ENCODE measurements at places on chromosomes 16 and 17.

GRCh38 chr17:30996486-30996885 is 25.6 kb downstream of the RNF135 start:
- DNase-seq: no peak

- DNase-seq: no peak
These were observed 228.8 kb downstream of the C16orf78 start for GRCh38 chr16:49602201-49602975.

- no peak for DNase-seq
These were observed 111.0 kb upstream of the TNRC6C start for GRCh38 chr17:77847221-77848085.

- no peak for DNase-seq
These were observed 43.4 kb downstream of the KSR1 start for GRCh38 chr17:27499451-27500265.

- DNase-seq: no peak
These were observed 3.1 kb upstream of the BAIAP2 start for GRCh38 chr17:81031566-81032550.

GRCh38 chr16:66475232-66475631 is 48.1 kb downstream of the BEAN1 start:
- no peak for DNase-seq

DNA sequence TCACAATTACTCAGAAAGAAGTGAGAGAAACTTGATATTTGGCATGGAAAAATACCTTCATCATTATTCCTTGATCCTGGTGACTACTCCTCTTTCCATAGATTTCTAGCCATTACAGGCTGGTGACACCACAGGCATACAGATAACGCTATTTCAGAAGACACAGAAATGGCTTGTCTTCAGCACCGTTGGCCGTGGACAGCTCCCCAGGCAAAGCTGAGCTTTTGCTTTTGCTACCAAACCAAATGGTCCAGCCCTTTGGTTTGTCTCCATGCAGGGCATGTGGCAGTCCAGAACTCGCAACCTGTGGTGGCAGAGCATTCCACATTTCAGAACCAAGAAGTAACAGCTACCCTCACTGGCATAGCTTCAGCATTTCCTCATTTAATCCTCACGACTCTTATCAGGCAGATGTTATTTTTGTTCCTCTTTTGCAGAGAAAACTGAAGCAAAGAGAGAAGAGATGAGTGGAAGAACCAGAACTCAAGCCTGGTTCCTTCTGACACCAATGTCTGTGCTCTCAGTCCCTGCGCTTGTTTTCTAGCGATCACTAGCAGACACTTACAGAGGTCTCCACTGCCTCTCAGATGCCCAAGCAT is 55.5 kb downstream of the HS3ST4 start:
- no peak for DNase-seq

- DNase-seq: no peak
These were observed 111.1 kb downstream of the AIPL1 start for GRCh38 chr17:6323626-6324356.

GRCh38 chr17:49456183-49456965 is 38.7 kb upstream of the NGFR start:
- no peak for DNase-seq

DNA sequence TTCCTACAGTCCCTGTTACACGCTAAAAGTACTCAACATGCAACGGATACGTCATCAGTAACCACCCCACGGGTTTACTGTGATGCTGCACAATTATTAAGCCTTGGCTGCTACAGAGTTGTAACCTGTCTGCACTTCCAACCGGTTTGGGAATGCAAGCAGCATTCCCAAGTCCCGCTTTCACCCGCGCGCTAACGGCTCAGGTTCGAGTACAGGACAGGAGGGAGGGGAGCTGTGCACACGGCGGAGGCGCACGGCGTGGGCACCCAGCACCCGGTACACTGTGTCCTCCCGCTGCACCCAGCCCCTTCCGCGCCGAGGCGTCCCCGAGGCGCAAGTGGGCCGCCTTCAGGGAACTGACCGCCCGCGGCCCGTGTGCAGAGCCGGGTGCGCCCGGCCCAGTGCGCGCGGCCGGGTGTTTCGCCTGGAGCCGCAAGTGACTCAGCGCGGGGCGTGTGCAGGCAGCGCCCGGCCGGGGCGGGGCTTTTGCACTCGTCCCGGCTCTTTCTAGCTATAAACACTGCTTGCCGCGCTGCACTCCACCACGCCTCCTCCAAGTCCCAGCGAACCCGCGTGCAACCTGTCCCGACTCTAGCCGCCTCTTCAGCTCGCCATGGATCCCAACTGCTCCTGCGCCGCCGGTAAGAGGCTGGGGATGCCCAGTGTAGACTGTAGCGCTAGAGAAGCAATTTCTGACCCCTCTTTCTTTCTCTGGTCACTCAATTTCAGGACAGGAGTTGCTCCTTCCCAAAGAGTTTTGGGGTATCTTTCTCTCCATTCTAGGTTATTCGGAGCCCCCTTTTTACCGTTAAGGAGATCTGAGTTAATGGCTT is at the start of gene MT2A:
Gene MT2A, plus strand, starts transcription at position 542 of the 833 bp plus-strand sequence. Its CDS starts 72 bp downstream, at position 614.
- peak; percentile 89 for DNase-seq

GRCh38 chr17:52170963-52171572 is 12.6 kb upstream of the CA10 start:
- DNase-seq: no peak

DNA sequence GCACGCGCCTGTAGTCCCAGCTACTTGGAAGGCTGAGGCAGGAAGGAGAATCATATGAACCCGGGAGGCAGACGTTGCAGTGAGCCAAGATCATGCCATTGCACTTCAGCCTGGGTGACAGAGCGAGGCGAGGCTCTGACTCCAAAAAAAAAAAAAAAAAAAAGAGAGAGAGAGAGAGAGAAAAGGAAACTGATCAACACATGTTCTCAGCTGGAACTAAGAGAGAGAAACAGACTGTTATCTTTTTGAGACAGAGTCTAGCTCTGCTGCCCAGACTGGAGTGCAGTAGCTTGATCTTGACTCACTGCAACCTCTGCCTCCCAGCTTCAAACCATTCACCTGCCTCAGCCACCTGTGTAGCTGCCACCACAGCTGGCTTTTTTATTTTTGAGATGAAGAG is 60.4 kb downstream of the STH start:
- no peak for DNase-seq

DNA sequence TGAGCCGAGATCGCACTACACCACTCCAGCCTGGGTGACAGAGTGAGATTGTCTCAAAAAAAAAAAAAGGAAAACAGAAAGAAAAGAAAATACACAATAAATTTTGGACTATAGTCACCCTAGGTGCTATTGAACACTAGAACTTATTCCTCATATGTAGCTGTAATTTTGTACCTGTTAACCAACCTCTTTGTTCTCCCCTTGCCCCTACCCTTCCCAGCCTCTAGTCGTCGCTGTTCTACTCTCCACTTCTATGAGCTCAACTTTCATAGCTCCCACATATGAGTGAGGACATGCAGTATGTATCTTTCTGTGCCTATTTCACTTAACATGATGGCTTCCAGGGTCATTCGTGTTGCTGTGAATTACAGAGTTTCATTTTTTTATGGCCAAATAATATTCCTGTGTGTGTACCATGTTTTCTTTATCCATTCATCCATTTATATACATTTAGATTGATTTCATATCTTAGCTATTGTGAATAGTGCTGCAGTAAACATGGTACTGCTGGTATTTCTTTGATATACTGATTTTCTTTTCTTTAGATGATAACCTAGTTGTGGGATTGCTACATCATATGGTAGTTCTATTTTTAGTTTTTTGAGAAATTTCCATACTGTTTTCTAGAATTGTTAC is 28.3 kb downstream of the VPS35L start:
- DNase-seq: no peak

DNA sequence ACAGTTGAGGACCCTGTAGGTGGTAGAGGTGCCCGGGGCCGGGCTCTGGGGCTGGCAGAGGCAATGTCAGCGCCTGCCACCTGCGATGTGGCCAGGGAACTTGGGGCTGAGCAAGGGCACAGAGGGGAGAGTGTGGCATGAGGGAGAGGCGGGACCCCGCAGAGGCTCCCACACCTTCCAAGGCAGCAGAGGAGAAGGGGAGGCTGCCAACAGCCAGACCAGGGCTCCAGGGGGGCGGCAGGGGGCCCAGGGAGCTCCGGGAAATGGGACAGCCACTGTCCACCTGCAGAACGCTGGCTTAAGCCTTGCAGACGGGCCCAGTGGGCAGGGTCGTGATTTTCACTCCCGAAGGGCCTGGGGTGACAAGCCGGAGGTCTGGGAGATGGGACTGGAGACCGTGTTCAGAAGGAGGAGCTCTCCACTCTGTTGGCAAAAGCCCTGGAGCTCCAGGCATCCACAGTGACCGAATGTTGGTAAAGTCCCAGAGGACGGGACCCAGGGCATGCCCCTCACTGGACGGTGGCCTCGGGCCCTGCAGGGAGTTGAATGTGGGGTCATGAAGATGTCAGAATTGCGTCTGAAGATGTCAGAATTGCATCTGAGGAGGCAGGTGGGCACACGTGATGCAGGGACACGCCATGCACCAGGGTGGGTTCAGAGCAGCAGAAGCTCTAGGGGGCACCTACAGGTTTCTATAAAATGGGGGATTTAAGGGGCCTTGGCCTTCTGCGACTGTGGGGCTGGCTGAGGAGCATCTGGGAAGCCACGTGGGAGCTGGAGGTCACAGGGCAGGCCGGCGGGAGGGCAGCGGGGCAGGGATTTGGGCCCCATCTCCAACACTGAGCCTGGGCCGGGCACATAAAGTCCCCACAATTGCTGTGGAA is 18.6 kb downstream of the CD7 start:
- DNase-seq: no peak

DNA sequence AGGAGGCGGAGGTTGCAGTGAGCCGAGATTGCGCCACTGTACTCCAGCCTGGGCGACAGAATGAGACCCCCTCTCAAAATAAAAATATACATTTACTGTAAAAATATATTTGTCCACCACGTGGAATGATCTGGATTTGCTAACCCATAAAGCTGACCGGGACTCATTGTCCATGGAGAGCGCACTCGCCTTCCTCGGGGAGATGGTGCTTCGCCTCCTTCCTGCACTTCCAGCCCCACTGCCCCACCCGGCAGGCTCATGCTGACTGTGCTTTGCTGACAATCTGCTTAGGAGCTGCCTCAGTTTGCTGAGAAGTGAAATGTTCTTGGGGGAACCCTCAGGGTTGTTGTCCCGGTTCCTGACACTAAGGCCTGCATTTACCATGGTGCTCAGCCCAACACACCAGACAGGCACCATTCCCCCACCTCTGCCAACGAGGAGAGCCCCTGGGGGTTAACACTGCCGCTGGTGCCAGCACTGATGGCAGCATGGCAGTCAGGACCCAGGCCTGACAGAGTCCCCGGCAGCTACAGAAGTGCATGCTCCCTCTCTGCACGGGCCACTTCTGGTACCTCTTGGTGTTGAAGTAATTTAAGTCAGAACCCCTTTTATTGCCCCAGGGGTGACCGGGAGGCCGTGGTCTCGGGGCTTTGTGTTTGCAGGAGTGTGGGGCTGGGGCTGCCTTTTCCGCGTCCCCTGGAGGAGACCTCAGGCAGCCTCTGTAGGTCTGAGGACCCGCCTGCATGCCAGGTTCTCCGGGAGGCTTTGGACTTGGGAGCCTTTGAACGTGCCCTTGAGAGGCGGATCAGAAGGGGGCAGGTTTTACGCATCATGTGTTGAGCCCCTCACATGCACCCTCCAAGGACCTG is 2.5 kb downstream of the NUBP2 start:
- DNase-seq: no peak

GRCh38 chr16:2337431-2338296 is 2.9 kb downstream of the ABCA3 start:
- DNase-seq: no peak

GRCh38 chr16:30691907-30692306 is 7.1 kb upstream of the SRCAP start:
- no peak for DNase-seq

- no peak for DNase-seq
These were observed 27.1 kb upstream of the MYLK3 start for GRCh38 chr16:46775214-46775613.

DNA sequence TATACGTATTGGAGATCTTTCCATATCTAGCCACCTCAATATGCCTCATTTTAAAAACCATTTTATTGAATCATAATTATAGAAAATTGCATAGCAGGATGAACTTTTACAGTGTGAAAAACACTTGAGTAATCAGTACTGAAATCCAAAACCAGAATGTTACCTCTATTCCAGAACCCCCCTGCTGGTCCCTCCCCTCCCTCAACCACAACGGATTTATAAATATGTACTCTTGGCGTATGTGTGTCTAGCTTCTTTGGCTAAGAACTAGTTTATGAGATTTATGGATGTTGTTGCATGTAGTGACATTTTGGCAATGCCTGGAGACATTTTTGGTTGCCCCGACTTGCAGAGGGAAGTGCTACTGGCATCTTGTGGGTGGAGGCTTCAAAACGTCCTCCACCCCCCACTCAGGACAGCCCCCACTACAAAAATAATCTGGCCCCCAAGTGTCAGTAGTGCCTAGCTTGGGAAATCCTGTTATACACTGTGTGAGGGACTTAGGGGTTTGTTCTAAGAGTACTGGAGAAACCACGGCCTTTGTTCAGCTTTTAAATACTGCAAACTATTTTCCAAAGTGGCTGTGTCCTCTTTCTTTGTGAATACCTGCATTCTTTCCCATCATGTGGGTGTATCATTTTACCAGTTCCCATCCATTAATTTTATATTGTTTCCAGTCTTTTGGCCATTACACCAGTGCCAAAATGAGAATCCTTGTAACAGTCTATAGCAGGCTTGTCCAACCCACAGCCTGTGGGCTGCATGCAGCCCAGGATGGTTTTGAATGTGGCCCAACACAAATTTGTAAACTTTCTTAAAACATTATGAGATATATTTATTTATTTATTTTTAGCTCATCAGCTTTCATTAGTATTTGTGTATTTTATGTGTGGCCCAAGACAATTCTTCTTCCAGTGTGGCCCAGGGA is 23.7 kb downstream of the ITPRIPL2 start:
- no peak for DNase-seq

GRCh38 chr16:70304892-70305448 is 6.0 kb downstream of the DDX19B start:
- DNase-seq: no peak

DNA sequence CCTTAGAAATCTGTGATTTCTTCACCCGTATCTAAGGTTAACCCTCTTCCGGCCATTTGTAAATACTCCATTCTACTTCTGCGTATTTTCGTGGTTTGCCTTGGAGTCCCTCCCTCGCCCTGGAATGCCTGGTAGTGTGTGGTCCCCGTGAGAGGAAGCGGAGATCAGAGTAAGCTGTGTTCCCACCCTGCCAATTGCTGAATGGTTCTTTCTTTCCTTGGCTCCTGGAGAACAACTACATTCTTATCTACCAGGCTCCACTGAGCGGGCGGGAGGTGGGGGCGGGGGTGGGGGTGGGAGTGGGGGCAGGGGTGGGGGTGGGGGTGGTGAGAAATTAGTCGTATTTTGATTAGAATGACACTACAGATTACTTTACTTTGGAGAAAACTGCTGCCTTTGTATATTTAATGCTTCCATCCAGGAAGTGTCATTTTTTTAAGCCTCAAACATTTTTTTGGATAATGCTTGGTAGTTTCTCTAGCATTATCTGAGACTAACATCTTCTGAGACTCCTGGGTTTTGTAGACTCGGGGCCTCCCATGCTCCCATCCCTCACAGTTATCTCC is 20.9 kb upstream of the FASN start:
- no peak for DNase-seq

DNA sequence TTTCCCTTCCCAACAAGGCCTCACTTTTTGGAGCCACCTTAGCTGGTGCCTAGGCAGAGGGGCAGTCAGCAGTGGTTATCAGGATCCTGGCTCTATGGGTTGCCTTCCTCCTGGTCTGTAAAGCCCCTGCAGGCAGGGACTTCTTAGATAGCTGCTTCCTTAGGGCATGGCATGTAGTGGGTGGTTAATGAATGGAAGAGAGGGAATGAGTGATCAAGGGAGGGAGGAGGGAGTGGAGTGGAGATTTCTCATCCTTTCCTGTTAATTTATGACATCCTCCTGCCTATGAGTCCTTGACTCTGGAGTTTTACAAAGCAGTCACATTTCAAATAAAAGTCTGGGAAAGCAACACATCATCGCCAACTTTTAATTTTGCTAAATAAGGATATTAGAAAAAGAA is 40.7 kb downstream of the SNX20 start:
- DNase-seq: no peak
